ENCODE measurements at places on chromosomes 11 and 22.

DNA sequence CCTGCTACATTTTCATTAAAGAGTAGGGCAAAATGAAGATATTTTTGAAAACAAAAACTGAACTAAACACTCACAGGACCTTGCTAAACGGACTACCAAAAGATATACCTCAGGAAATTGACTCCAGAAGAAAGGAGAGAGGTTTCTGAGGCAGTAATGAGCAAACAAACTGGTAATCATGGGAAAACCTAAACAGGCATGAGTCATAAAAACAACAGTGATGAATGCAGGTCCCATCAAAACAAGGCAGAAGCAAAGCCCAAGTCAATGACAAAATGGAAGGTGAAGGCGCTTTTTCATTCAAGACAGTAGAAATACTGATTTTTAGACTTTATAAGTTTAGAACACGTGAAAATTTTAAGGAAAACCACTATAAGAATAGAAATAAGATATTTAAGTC, 104.5 kb downstream of the EFCAB6 start:
- no peak for DNase-seq

GRCh38 chr22:36435516-36436415, 45.7 kb downstream of the TXN2 start:
- no peak for DNase-seq

GRCh38 chr22:41445129-41446056, 1.2 kb downstream of the TOB2 start:
- DNase-seq, result peak; percentile 58

DNA sequence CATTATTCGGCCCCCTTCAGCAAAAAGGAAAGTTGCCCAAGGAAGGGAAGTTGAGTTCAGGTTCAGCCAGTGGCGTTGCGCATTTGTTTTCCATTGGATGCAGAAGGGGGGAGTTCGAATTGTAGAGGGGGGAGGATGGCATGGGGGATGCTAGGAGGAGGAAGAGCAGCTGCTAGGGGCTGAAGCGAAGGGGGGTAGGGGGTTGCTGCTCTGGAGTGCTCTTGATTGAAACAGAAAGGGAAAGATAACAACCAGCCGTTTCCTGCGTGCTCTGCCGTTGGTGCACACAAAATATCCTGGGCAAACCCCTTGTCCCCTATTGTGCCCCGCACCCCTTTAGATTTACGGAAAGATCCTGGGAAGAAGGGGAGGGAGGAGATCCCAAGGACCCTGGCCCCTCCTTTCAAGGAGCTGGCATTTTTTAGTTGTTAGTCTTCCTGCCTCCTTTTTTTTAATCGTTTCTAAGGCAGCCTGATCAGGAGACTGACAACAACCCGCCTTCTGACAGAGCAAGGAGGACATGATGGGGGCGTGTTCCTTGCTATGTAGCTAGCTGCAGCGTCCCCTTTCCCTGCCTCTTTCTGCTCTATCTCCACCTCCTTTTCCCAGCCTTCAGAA, 2.1 kb downstream of the KMT2A start:
- no peak for DNase-seq

- no peak for DNase-seq
These were observed 222.6 kb upstream of the PITPNB start for GRCh38 chr22:28141614-28142013.

DNA sequence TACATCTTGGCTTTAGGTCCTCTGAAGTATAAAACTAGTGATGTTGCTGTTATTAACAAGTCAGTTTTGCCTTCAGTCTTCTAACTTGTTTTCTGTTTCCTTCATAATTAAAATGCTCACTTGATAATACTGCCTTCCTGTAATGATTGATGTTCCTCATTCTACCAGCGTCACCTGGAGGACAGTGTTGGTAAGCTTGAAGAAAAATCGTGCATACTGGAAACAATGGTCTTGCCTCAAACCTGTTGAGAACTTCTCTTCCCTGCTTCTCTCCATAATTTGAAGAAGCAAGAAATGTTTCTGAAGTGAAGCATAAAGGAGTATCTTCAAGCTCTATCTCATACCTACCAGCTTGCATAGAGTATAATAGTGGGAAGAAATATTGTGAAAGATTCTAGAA, 3.0 kb downstream of the YWHAH start:
- DNase-seq, result no peak

GRCh38 chr11:115759622-115760460, 255.6 kb upstream of the CADM1 start:
- DNase-seq, result peak; percentile 61

GRCh38 chr11:106457727-106458126, 380.3 kb downstream of the AASDHPPT start:
- DNase-seq, result no peak

DNA sequence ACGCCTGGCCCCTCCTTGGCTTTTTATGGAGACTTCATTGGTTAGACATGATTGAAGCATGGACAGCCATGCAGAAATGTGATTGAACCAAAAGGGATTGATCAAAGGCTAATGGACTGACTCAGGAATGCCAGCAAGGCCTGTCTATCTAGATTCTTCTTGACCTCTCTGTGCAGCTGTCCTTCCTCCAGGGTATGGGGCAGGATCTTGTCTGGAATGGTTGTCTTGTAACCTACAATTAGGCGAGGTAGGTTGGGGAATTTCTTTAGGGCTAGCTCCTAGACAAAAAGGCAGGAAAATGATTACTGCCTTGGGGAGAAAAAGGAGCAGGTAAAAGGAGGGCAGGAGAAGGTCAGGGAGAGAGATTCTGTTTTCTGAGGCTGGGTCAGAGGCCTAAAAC, 59.6 kb upstream of the INCENP start:
- no peak for DNase-seq

DNA sequence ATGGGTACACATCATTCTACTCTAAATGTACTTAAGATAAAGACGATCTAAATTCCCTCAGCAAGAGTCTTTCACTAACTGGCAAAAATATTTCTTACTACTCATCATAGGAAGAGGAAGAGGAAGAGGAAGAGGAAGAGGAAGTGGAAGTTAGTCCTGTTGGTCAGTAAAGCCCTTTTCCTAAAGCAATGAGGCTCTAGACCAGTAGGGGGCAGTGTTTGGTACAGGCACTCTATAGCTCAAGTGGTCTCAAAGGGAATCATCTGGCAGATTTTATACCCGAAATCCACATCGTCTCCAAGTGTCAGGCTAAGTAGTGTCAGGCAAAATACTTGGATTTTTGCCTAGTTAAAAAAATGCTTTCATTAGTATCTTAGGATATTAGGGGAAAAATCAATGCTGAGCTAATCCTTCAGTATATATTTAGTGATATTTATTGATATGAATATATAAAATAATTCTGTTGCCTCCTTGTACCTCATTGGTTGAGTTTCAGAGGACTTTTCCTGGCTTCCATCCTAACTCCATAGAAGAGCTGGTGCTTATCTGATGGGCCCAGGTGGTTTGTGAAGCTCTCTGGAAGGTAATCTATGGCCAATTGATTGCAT, 7.7 kb downstream of the BLID start:
- no peak for DNase-seq

- DNase-seq, result no peak
These were observed 37.7 kb downstream of the LDLRAD3 start for GRCh38 chr11:35981581-35981980.

- DNase-seq, result no peak
These were observed 616 bp downstream of the OR10S1 start for GRCh38 chr11:123976770-123977560.

- no peak for DNase-seq
These were observed 16.7 kb downstream of the OR4C3 start for GRCh38 chr11:48341466-48341865.

- DNase-seq, result no peak
These were observed 23.5 kb downstream of the SERGEF start for GRCh38 chr11:17989306-17989705.

- no peak for DNase-seq
These were observed 14.6 kb downstream of the SPECC1L start for GRCh38 chr22:24285245-24285644.

DNA sequence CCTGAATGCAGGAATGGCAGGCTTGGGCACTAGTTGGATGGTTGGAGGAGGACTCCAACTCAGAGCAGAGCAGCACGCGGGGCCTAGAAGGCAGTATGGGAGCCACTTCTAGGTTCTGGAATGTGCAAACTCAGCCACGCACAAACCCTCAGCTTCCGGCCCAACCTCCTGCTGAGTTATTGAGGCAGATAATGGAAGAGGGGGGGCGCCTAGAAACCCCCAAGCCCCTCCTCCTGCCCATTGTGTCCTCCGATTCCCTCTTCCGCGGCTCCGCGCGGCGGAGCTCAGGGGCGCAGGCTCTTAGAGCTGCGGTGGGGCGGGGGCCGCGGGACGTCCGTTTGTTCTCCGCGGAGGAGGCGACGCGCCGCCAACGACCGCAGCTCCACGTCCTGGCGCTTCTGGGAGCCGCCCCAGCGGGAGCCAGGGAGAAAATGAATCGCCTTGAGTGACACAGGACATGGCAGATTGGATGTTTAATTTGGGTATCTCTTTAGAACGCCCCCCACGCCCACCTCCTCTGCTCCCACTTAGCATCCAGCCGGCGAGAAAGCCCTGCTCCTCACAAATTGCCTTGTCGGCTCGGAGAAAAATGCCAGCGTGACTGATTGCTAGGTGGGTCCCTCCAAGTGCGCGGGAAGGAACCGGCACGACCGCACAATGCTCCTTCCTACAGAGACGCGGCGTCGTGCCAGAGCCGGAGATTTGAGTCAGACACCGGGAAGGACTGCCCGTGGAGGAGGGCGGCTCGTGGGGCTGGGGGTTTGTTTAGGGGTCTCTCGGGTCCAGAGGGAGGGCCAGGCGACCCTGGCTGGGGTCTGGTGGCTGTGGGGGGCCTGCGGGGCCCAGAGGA, 144.6 kb downstream of the NECTIN1 start:
- peak; percentile 61 for DNase-seq

- DNase-seq, result peak; percentile 70
These were observed 133.0 kb downstream of the PLEKHA7 start for GRCh38 chr11:16881074-16881709.

DNA sequence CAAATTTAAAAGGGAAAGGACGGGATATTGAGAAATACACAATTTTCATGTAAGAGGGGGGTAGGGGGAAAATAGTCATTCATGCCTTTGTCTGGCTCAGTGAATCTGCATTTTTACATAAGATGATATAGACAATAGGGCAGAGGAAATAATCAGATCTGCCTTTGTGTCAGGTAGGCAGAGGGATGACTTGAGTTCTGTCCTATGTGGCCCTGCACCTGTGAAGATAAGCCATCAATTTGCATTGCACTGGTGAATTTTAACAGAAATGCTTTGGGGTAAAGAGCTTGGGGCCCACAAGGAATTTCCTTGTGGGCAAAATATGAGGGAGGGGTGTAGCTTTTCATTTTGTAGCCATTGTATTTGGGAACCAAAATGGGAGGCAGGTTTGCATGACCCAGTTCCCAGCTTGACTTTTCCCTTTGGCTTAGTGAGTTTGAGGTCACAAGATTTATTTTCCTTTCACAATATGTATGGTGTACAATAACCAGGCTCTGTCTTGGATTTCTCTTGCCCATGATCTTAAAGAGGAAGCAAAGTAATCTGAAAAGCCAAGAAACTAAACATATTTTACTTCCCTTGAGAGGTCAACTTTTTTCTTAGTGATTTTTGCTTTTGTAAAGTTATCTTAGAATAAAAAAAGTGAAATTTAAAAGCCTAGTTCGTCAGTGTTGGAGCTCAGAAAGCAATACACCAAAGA, 77.7 kb upstream of the SORL1 start:
- DNase-seq, result no peak

GRCh38 chr11:134362192-134362901, 30.6 kb downstream of the GLB1L2 start:
- DNase-seq, result no peak

DNA sequence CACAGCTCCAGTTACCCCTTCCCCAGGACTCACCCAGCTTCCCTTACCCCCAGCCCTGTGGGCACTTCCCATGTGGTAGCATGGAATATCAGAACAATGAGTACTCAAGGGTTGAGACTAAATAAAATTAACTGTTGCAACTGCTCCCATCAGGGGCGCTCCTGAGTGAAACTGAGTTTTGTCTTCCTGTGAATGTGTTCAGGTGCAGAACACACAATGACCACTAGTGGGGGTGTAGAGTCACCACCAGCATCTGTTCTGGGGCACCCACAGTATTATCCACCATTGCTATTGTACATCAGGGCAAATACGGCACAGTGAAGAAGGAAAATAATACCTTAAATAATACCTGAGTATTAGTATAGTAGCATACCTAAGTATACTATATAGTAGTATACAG, 689.7 kb downstream of the TBC1D22A start:
- no peak for DNase-seq

GRCh38 chr11:11555208-11555607, 66.6 kb downstream of the GALNT18 start:
- DNase-seq, result peak; percentile 78

GRCh38 chr11:71294846-71295600, 42.6 kb upstream of the SHANK2 start:
- DNase-seq, result no peak

DNA sequence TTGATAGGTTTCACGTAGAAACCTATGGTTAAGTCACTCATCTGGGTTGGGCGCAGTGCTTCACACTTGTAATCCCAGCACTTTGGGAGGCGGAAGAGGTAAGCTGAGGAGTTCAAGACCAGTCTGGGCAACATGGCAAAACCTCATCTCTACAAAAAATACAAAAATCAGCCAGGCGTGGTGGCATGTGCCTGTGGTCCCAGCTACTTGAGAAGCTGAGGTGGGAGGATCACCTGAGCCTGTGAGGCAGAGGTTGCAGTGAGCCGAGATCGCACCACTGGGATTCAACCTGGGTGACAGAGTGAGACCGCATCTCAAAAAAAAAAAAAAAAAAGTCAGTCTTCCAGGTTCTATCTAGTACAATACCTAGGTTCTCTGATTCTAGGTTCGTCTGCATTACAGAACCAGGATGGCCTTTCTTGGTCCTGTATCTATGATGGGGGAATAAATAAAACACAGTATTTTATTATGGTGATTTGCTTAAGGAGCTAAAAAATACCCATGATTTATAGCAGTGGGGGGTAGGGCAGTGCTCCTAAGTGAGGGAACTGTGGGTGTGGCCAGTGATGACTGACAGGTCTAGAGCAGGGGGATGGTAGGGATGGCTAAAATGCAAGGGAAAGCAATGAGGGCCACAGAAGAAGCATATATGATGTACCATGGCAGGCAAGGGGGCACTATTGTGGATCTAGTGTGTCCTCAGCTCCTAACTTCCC, 65.5 kb upstream of the NUP160 start:
- DNase-seq, result no peak

GRCh38 chr11:19872512-19873145, 160.0 kb downstream of the NAV2 start:
- DNase-seq, result no peak
